ENCODE measurements at places on chromosomes 3 and 15.

DNA sequence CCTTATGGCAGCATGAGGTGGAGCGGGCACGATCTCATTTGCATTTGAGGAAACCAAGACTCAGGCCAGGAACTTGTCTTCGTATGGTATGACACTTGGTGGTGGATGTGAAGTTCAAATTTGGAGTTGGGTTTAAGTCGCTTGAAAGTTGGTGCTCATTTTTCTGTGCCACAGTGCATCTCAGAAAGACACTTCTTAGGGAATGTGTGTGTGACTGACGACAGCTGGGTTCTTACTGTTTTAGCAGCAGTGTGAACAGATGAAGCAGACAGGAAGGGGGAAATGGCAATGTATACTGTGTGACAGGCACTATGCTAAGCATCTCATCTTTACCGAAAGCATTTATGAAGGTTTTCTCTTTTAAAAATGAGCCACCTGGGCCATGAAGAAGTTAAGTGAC is 75.4 kb downstream of the SEC22A start:
- DNase-seq, result no peak

DNA sequence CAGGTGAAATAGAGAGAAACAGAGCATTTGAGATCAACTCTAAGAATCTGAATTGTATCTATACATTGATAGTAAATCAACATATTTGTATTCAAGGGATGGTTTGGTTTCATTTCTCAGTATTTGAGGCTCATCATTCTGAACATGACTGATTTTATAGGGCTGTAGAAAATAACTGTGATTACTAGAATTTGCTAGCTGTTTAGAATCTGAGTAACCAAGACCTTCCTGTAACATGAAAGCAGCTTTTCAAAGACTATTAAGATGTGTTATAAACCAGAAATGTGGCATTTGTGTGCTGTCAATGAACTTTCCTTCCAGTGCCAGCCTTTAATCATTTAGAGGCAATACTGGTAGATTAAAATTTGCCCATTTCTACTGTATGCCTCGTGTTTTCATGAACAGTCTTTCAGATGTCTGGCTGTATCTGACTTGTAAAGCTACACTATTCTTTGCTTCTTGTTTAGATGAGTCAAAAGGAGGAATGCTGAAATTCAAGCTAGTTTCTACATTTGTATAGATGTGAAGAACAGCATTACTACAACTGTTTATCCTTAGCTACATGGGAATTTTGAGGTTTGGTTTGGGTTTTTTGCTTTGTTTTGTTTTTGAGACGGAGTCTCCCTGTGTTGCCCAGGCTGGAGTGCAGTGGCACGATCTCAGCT is 137.3 kb upstream of the BHLHE40 start:
- peak; percentile 70 for DNase-seq

DNA sequence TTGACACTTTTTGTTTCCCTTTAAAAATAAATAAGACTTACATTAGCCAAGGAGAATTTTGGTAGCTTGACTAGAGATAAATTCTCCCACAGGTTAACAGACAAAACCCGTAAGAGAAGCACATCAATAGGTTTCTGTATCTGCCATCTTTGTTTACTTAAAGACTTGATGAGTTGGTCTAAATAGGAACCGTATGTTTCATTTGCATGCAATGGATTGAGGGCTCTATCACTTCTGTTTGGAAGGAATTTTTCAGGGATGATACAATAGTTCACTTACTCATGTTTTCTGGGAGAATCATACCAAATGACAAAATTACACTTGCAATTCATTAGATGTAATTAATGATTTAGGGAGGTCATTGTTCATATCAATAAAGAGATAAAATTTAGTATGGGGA is 631.5 kb upstream of the NR2F2 start:
- DNase-seq, result no peak

- DNase-seq, result no peak
Measured at GRCh38 chr3:58054652-58055051, 46.4 kb downstream of the FLNB start.

DNA sequence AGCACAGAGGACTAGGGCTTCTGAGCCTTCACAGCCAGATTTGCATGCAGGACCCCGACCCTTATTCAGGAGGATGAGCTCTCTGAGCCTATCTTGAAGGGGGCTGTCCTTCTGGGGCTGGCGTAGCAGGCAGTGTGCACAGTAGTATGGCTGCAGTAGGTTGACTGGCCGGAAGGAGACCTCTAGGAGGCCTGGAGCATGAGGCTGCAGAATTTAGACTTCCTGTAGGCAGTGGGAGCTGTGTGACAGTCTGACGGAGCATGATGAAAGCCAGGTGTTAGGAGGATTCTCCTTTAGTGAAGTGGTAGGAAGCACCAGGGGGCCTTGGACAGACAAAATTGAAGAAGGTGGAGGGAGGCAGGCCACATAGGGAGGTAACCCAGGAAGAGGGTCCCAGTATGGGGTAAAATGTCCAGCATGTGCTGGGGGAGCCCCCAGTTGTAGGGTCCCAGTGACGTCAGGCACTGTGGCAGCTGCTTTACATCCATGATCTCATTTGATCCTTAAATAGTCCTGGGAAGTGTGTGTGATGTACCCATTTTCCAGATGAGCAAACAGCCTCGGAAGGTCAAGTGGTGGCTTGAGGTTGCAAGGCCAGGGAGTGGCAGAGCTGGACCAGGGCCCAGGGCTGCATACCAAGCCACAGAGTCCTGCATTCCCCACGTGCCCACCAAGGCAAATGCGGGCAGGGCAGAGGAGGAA is 36.1 kb downstream of the SPSB4 start:
- DNase-seq, result no peak

DNA sequence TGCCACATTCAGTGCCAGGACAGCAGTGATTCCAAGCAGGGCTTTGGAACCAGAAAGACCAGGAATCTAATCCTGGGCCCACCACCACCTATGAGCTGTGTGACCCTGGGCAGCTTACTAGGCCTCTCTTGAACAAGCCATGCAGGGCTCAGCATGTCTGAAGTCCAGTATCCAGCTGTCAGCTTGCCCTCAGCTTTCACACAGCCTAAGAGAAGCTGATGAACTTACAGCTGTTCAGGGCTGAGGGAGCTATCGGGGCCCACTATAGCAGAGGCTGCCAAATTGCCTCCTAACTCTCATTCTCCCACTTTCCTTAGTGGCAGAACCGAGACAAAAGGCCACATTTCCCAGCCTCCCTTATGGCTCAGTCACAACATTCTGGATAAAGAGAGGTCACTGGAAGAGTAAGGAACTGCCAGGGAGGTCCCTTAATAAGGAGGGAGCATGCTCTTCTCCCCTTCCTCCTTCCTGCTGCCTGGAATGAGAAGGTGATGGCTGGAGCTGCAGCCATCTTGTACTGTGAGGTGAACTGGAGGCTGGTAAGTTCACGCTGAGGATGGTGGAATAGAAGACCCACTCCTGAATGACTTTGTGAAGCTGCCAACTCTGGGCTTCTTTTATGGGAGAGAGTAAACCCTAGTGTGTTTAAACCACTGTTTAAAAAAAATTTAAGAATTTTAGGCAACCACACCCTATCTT is 34.5 kb downstream of the FEM1B start:
- no peak for DNase-seq

DNA sequence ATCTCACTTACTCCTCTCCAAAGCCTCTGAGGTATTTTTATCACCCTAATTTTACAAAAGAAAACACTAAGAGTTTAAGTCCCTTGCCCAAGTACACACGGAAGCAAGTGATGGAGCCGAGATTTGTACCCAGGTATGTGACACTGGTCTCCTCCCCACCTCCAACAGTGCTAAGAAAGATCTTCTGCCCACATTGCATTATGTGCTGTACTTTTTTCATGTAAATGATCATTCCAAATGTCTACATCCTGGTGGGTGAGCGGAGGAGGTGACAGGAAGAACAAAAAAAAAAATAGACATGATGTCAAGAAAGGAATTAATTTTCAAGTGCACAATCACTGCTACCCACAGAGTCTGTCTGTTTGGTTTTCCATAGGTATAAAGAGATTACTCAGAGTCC is 694.1 kb downstream of the FHIT start:
- DNase-seq, result no peak

- DNase-seq, result peak; percentile 69
Measured at GRCh38 chr15:39028069-39028468, 463.5 kb upstream of the RASGRP1 start.

All from epithelial cell of esophagus (primary cell).